ENCODE measurements at places on chromosomes 5 and 9.

GRCh38 chr9:107046692-107047091 lies 183.7 kb downstream of the ZNF462 start:
- no peak for DNase-seq

- DNase-seq: no peak
Observed at GRCh38 chr5:137264573-137264972, 234.6 kb downstream of the SPOCK1 start.

- DNase-seq: no peak
Observed at GRCh38 chr5:9062873-9063272, 483.0 kb downstream of the SEMA5A start.

DNA sequence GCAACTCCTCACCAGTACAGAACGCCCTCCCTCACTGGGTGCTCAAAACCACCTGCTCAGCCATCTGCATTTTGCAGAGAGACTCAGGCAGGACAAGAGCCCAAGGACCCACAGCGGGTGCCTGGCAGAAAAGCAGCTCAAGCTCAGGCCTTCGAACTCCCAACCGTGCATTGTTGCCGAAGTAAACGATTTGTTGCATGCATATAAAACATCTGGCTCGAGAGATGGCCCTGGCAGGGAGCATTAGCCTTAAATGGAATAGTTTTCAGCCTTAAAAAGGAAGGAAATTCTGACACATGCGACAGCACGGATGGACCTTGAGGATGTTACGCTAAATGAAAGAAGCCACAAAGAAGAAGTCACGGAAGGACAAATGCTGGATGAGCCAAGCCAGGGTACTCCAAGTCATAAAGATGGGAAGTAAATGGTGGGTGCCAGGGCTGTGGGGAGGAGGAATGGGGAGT lies 160.4 kb upstream of the PHYKPL start:
- DNase-seq: no peak

GRCh38 chr9:126240835-126241234 lies 85.8 kb upstream of the MVB12B start:
- DNase-seq: no peak

- DNase-seq: no peak
Observed at GRCh38 chr5:39526914-39527477, 102.2 kb upstream of the DAB2 start.

DNA sequence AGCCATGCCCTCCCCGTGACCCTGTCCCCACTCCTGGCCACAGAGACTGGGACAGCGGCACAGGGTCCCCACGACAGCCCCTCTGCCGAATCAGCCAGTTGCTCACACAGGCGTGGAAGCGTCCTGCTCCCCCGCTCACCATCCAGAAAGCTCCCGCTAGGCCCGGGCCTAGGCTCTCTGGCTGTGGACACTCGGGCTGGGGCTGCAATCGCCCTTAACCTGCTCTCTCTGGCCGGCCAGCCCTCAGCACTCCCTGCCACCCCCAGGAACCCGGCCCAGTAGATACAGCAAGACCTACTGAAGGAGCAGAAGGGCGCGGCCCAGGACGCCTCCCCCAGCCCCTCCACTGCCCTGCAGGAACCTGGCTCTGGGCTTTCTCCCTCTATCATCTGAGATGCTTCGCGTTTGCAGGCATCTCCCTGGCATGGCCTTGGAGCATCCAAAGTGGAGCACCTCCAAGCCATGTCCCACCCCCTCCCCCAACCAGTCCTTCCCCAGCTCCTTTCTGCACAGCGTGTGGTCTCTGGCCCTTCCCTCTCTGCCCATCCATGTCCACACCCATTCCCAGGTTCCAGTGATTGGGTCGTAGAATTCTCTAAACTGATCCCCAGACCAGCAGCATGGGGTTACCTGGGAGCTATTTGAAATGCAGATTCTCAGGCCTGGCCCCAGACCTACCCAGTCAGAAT lies 113.7 kb upstream of the LMX1B start:
- no peak for DNase-seq

DNA sequence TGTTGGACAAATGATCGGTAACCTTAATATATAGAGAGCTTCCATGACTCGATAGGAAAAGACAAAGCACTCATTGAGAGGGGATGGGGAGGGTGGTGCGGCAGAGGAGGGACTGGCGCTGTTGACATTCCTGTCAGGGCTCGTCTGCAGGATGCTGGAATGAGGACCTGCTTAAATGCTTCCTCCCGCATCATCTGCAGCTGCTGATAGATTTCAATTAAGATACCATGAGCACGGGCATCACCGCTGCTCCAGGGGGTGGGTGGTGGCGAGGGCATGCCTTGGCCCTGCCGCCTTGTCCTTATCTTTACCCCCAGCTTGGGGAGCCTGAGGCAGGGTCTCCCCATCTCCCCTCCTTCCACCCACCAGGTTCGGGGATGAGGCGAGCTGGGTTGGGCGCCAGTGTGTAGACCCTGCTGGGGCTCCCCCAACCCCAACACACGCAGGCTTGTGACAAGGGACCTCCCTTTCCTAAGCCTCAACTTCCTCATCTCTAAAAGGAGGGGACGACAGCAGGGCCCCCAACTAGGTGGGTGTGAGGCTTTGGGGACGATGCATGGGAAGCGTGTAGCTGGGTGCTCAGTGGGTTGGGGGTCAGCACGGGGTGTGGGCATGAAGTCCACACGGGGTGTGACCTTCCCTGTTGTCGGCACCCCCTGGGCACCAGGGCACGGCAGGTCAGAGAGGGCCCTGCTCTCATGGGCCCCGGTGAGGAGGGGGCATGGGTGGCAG lies 11.7 kb upstream of the QRFP start:
- DNase-seq: no peak

- no peak for DNase-seq
Observed at GRCh38 chr9:10875752-10876151, 262.9 kb upstream of the PTPRD start.

- DNase-seq: no peak
Observed at GRCh38 chr5:137098663-137099062, 400.5 kb downstream of the SPOCK1 start.

- DNase-seq: no peak
Observed at GRCh38 chr9:87271696-87272477, 225.8 kb upstream of the DAPK1 start.

GRCh38 chr5:180170810-180171567 lies 38.0 kb downstream of the RASGEF1C start:
- no peak for DNase-seq

DNA sequence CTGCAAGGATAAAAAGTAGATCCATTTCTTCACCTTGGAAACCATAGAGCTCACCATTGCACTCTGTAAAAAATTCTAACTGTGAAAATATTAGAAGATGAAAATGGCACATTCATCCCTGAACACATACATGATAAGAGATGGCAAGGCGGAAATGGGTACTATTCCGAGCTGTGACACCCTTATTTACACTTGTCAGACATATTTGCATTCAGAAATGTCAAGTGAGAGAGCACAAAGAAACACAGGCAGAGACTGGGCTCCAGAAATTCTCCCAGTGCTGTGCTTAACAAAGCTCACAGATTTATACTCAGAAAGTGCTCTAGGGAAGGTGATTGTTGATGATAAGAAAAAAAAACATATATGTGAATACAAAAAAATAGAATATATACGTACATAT lies 170.3 kb upstream of the PUM3 start:
- no peak for DNase-seq

- no peak for DNase-seq
Observed at GRCh38 chr5:66675406-66675805, 79.2 kb downstream of the MAST4 start.

GRCh38 chr9:35000535-35001284 lies 11.2 kb downstream of the DNAJB5 start:
- DNase-seq: no peak

GRCh38 chr9:132412089-132412488 lies 2.1 kb downstream of the CFAP77 start:
- no peak for DNase-seq

DNA sequence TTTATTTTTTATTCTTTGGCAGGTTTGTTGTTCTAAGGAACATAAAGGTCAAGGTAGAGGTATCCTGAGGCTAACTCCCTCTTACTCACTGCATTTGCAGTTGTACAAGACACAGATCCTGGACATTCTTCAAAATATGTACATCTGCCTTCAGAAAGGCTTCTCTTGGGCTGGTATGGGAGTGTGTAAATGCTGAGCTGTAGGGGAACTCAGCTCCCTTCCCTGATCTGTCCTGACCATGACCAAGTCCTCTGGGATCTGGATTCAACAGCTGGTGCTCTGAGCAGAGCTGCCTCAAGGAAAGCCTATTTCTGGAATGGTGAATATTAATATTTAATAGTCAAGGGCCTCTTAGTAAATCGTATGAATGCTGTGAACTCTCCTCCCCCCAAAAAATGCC lies 117.4 kb downstream of the PRKACG start:
- DNase-seq: no peak

- no peak for DNase-seq
Observed at GRCh38 chr5:158451203-158451992, 592.5 kb upstream of the CLINT1 start.

DNA sequence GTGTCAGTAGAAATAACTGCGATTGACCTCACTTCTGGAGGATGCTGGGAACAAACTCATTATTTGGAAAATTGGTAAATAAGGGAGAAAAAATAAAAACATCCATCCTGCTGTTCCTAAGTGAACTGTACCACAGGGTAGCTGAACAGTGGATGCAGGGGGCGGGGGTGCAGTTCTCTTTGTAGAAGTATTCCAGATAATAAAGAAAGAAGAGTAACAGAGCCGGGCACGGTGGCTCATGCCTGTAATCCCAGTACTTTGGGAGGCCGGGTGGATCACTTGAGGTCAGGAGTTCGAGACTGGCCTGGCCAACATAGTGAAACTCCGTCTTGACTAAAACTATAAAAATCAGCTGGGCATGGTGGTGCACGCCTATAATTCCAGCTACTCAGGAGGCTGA lies 132.1 kb downstream of the COL23A1 start:
- DNase-seq: no peak

GRCh38 chr5:10652606-10653005 lies 88.7 kb downstream of the ANKRD33B start:
- DNase-seq: no peak

DNA sequence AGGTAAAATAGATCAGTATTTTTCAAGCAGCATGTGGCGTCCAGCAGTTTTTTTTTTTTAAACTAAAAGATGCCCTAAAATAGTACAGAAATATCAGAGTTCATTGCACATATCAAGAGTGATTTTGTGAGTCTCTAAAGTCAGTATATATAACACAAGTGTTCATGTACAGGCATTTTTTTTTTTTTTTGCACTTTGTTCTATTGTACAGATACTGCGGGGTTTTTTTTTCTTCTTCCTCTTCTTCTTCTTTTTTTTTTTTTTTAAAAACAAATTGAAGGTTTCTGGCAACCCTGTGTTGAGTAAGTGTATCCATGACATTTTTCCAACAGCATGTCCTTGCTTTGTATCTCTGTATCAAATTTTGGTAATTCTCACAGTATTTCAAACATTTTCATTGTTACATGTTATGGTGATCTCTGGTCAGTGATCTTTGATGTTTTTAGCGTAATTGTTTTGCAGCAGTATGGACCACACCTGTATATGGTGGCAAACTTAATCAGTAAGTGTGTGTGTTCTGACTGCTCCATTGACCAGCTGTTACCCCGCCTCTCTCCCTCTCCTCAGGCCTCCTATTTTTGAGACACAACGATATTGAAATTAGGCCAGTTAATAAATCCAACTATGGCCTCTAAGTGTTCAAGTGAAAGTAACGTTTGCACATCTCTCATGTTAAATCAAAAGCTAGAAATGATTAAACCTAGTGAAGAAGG lies 76.8 kb downstream of the TRIO start:
- no peak for DNase-seq

GRCh38 chr5:77012601-77013000 lies 17.6 kb upstream of the AGGF1 start:
- no peak for DNase-seq

- DNase-seq: no peak
Observed at GRCh38 chr9:26974927-26975326, 18.7 kb downstream of the IFT74 start.

DNA sequence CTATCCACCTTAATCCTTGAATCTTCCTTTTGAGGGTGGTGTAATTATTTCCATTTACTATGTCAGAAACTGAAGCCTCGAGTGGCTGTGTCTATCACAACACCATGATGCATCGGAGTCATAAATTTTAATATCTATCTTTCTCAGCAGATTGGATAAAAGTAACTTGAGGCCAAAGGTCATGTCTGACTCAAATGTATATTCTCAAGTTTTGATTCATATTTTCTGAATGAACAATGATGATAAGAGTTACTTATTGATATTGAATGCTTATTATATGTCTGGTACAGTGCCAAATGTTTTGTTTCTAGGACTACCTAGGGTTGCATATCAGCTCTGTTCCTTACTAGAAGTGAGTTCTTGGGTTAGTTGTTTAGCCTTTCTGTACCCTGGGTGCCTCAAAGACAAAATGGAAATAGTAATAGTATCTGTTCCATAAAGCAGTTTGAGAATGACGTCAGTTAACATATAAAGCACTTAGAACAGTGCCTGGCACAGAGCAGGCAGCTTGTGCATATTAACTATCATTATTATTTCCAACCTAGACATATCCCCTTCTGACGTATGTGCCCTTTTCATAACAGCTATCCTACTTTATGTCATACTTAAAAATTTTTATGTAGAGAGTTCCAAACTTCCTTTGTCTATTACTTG lies 42.6 kb downstream of the PRDM6 start:
- DNase-seq: no peak

DNA sequence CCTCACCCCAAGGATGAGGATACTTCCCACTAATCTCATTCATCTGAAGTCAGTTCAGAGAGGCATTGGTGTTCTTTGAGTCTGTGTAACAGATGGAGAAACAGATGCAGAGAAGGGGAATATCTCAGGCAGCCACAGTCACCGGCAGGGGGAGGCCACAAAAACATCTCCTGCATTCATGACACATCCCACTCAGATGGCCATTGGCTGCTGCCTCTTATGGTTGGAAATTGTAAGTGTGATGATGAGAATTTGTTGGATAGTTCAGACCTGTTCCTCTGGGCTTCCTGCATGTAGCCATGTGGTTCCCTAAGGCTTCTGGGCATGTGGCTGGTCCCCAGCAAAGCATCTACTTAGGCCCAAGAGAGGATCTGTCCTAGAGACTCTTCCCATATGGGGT lies 45.9 kb upstream of the GABRP start:
- no peak for DNase-seq

GRCh38 chr9:78664370-78664769 lies 367.4 kb downstream of the PSAT1 start:
- DNase-seq: no peak

GRCh38 chr9:114084282-114085073 lies 6.4 kb upstream of the AMBP start:
- DNase-seq: no peak
